ENCODE measurements at places on chromosomes 3 and 15. TPM values are rescaled to one million over a fixed set of nuclear protein-coding genes. Genes with fewer than 3 reads are reported as not detected.

ZNF592 gene
- 13.7 TPM for total RNA-seq

SLC28A2 gene
- total RNA-seq: not detected

AADAC gene
- not detected for total RNA-seq

SLC15A2 gene
- total RNA-seq: 0.26 TPM

LRRC3B gene
- total RNA-seq: not detected

PTH1R gene
- total RNA-seq: 5.7 TPM

TMEM108 gene
- 20.7 TPM for total RNA-seq

ZNF660 gene
- 1.8 TPM for total RNA-seq

FBXW12 gene
- not detected for total RNA-seq

ERC2 gene
- total RNA-seq: 0.32 TPM

NR2E3 gene
- not detected for total RNA-seq

Data from myocyte (in vitro differentiated cells).